ENCODE measurements at places on chromosomes 4 and X.

- no peak for DNase-seq
These were observed 233.3 kb downstream of the USP46 start for GRCh38 chr4:52425751-52426326.

DNA sequence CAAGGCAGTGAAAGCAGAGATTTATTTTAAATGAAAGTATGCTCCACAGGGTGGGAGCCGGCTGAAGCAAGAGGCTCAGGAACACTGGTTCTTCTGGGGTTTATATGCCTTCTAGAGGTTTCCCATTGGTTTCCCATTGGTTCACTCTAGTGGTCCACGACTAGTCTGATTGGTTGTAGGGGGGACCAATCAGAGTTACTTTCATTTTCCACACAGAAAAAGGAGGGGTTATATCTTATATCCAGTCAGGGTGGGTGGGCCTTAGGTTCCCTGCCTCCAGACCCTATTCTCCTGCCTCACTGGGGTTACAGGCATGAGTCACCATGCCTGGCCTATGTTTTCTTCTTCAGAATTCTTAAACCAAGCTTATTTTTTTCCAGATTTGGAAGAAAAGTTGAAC is 101.6 kb downstream of the KLHL8 start:
- peak; percentile 81 for DNase-seq

DNA sequence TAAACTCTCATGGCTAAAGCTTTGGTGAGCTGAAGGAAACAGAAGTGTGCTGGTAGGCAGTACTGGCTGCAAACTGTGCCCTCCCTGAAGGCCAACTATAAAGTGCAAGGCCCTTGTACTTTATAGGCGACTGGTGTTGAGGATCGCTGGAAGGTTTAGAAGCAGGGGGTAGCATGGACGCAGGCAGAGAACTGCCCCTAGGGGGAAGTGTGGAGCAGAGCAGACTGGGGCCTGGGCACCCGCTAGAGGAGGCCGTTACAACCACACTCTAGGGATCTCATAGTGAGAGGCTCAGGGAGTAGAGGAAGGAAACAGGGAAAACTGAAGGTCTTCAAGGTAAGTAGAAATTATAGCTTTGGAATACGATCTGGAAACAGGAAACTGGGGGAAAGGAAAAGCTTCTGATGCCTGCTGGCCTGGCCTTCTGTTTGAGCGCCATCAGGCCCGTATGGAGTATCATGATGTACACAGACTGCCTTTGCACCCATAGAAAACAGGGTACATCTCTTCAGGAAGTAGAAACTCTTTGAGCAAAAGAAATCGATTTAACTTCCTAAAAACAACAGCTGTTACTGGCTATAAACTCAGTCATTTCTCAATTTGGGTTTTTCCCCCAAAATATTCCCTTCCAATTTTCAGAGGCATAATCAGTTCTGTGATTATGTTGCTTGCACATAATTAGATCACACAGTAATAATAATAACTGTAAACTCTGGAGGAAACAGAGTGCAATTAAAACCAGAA is 23.9 kb upstream of the TMSB4X start:
- peak; percentile 55 for DNase-seq

DNA sequence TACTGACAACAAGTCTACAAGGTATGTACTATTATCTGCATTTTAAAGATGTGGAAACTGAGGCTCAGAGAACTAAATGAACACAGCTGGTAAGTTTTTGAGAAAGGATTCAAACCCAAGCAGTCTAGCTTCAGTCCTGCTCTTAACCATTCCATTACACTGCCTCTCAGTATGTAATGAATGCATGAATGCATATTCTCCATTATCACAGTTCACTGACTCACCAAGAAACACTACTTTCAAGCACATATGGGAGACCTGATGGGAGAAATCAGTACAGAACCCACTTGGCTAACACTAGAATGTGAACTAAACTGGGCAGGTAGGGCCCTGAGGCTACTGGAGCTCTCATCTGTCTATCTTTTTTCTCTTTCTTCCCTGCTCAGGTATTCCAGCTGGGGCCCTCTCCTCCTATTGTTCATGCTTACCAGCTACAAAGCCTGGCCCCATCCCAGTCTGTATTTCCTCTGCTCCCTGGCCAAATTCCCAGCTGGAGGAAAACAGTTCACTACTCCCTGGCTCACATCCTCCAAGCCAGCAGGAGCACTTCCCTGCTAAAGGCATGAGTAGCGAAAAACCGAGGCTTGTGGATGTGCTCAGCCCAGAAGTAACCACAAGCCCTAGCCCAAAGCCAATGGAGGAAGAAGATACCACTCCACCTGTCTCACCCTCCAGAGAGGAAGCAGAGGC is 178.2 kb upstream of the ARHGEF9 start:
- no peak for DNase-seq

DNA sequence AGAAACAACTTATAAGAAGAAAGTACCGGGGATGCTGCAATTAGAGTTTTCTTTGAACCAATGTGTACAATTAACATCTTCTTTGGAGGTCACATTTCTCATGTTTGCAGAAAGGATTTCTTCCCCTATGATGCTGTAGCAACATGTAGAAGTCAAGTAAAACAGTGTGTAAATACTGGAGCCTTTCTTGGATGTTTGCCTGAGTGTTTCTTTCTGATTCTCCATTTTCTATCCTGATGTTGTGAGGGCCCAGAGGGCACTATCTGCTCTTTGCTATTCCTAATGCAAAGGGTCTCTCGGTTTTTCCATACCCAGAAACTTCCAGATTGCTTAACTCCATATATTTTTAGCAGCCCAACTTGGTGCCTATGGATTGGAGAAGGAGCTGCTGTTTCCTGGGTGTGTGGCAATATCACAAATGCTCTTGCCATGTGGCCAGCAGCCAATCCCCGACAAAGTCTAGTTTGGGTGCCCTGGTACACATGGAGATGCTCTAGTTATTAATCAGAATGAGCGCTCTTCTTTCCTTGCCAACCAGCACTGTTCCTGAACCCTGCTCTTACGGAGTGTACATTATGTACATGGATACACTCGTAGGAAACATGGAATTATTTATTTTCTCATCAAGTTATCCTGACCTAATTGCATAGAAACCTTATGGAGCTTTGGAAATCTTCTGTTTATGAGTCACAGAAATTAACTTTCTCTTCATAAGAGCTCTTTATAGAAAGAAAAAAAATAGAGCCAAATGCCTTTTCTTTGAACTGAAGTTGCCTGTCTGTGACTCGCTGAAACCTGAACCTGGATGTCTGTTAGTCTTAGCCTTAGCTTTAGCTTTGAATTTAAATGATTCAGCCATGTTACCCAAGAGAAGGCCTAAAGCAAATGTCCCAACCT is 67.0 kb upstream of the GPC4 start:
- DNase-seq: no peak

DNA sequence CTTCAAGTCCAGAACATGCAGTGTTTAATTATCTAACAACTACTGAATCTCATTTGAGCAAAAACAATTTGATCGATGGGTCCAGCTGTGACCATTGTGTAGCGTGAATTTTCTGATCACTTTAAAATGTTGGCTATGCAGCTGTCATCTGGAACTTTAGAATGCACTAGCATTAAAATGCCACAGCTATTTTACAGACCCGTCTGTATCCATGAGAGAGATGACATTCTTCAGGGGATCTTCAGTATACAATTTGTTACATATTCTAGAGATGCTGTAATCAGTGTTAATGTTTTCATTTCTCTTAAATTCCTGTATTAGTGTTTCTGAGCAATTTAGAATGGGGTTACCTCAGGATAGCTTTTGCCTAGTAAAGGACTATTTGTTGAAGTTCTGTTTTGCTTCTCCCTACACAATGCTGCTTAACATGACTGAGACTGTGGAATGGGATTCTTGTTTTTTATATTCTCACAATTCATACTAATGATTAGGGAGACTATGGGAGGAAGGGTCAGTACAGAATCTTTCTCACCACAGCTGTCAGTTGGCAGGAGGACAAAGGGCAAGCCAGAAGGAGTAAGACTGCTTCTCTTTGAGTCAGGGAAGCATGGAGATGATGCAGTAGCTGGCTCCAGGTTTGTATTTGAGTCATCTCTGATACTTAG is 13.2 kb upstream of the CTSO start:
- DNase-seq: no peak

DNA sequence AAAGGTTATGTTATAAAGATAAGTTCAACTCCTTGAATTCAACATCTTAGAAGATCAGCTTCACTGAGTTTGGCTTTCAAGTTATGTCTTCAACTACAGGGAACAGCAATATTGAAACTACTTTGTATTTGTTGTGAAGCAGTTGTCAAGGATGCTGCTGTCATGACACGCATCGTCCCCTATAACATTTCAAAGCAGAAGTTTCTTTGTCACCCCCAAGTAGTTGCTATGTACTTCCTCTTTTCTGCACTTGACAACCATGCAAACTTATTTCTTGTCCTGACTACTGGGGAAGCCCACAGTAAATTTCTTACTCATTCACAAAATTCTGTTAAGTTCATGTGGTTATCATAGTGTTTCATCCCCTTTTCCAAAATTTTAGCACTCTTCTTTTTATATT is 14.3 kb downstream of the ANTXR2 start:
- DNase-seq: no peak

- DNase-seq: peak; percentile 95
These were observed 45.2 kb downstream of the FHDC1 start for GRCh38 chr4:152981278-152981677.

- no peak for DNase-seq
These were observed 62.4 kb downstream of the ZNF182 start for GRCh38 chrX:47941423-47941822.

GRCh38 chrX:10677490-10677889 is 57.1 kb upstream of the MID1 start:
- no peak for DNase-seq

GRCh38 chrX:139720136-139720535 is 12.2 kb upstream of the MCF2 start:
- peak; percentile 81 for DNase-seq

DNA sequence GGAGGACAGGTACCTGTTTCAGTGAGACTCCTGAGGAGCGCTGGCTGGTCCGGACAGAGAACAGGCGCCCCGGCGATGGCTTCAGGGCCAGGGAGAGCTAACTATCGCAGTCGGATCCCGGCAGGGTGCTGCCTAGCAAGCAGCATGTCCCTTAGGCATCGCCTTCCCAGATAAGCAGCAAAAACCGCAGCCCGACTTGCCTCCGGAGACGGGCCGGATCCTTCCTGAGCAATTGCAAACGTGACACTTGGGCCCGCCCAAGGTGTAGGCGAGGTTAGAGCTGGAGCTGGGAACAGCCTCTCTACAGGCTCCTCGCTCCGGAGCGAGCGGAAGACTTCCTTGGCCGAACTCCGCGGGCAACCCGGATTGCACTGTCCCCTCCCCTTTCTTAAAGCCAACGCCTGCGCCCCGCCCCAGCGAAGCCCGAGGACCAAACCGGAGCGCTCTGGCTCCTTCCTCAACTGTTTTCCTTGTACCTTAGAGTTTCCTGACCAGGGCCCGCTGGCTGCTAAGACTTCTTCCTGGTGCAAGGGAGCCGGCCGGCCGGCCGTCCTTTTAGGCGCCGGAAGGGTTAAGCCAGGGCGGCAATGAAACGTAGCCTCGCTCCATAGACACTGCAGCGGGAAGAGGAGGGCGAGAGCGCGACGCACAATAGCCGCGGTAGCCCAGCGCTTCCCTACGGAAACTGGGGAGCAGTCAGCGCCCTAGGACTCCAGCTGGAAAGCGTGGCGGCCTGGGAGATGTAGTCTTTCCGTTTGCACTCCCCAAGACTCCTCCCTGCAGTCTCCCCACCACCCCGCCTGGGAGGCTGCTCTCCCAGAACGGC is at the start of gene OPHN1:
OPHN1 (minus strand) TSS at position 341 of the 826 bp plus-strand sequence. CDS start 475 bp downstream, outside the sequence.
- DNase-seq: peak; percentile 80

- no peak for DNase-seq
These were observed 92.7 kb upstream of the PPP2R3B start for GRCh38 chrX:479273-479981.

DNA sequence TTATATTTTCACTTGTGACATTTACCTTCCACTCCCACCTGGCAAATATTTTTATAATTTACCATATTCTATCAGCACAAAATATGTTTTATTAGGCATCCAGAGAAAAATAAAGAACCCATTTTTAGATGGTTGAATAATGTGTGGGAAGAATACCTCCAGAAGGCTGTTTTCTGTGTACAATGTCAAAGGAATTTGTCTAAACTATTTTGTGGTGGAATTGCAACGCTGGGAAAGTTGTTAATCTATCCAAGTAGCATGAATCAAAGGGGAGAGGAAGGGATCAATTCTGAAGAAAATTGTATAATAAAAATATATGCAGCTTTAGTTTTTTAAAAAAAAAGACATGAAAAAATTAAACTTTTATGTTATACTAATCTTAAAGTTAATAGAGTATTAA is 706.5 kb downstream of the FSTL5 start:
- peak; percentile 18 for DNase-seq

DNA sequence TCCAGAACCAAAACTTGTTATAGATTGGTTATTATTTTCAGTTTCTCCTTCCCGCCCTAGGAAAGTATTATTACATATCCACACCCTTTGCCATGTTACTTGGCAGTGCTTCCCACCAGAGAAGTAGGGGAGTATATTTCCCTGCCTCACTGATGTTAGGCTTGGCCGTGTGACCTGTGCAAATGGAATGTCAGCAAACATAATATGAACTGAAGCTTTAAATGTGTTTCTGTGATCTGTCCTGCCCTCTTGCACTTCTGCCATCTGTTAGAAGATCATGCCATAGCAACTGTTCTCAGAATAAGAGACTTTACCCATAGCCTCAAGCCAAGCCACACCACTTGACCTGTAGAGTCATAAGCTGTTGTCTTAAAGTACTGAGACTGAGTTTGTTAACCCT is 36.7 kb upstream of the NEUROG2 start:
- peak; percentile 37 for DNase-seq

DNA sequence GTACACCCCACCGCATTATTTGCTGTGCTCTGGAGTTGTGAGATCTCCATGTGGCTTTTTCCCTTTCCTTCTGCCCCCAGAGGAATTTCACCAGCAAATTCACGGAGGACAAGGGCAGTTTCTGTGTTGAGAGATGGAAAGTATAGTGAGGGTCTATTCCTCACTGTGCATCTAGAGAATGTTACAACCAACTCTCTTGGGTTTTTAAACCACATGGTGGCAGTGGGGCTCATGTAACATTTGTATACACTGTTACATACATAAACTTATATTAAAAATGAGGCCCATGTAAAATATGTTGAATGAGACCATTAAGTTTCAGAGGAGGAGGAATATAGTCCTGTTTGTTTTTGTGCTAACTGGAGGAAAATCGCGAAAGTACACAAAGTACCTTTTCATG is 909 bp upstream of the PRKG2 start:
- no peak for DNase-seq

Measured in amniotic epithelial cell (primary cell).